Ascending aorta (tissue), 2 donors: ENCODE measurements at places on chromosomes 2 and 18. TPM values are rescaled to one million over a fixed set of nuclear protein-coding genes. Genes with fewer than 3 reads are reported as not detected.
A peak's percentile ranks its signal among the peaks of the same experiment; 100 is the strongest.

- no peaks in the 10 kb centered on the region for H3K4me1 ChIP-seq
- no peaks in the 10 kb centered on the region for H3K27me3 ChIP-seq
- H3K36me3 ChIP-seq, result no peaks in the 10 kb centered on the region
Observed at GRCh38 chr2:164934401-164935117, 20.8 kb downstream of the SLC38A11 start.

- H3K4me1 ChIP-seq, result no peaks in the 10 kb centered on the region
- no peak for DNase-seq
- H3K36me3 ChIP-seq, result no peaks in the 10 kb centered on the region
- no peak overlapping the region for H3K27ac ChIP-seq
Observed at GRCh38 chr2:162731917-162732804, 106.4 kb downstream of the KCNH7 start.

DNA sequence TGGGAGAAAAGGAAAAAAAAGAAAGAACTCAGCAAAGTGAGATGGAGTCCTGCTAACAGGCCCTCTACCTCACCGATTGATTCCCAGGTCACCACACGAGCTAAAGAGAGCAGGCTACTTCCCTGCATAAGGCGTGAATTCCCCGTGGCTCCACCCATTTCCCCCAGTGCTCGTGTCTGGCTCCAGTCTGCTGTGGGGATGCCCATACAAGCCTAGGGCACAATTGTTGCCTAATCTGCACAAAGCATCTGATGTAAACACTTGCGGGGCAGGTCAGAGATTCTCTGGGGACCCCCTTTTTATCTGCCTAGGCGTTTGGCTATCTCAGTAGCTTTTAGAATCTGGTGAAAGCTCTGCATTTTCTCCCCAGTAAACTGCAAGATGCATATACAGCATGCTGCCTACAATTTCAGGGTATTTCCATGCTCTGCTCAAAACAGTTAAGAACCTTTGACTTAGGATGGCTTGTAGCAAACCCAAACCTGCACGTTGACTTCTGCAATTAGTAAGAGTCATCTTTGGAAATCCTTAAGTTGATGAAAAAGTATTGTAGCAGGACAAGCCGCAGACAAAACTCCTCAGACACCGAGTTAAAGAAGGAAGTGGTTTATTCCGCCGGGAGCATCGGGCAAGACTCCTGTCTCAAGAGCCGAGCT, 34.8 kb downstream of the MYO3B start:
- no peaks in the 10 kb centered on the region for H3K27me3 ChIP-seq
- DNase-seq, result no peak
- H3K36me3 ChIP-seq, result no peaks in the 10 kb centered on the region
- no peaks in the 10 kb centered on the region for H3K4me1 ChIP-seq
- no peak overlapping the region for H3K27ac ChIP-seq
- no peak overlapping the region for H3K4me3 ChIP-seq

GRCh38 chr2:31945572-31945935, 65.3 kb downstream of the MEMO1 start:
- peaks cover 9% of the 10 kb centered on the region for H3K36me3 ChIP-seq
- no peak for DNase-seq
- H3K4me1 ChIP-seq, result no peaks in the 10 kb centered on the region
- no peaks in the 10 kb centered on the region for H3K27me3 ChIP-seq
- no peak overlapping the region for H3K27ac ChIP-seq
- H3K4me3 ChIP-seq, result no peak overlapping the region

DNA sequence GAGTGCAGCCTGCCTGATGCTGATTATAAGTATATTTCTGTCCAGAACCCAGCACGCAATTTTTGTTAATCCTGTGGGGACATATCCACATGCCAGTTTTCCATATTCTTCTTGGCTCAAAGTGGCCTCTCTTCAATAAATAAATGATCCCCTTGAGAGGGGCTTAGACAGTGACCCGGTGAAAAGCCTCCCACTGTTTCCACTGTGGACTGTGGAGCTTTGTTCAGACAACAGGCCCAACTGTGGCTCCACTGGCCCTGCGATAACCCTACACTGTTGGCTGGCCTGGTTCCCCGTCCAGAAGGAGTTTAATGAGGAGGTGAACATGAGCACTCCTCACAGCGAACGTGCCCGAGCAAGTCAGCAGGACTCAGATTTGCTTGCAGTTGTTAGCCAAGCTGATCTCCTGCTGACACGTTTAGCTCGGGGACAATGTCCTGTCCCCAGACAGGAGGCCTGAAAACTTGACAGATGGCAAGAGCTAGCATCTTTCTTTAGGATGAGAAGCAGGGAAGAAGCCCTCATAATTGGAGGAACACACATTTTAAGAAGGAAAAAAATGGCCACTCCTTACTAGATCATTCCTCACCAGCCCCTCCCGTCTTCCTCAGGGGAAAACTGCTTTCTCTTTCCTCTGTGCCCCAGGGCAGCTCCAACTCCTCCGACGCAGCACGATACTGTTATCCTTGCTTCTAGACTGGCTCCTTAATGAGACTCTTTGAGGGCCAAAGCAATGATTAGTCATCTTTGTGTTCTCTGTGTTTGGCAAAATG, 20.0 kb upstream of the MTCL1 start:
- no peaks in the 10 kb centered on the region for H3K4me1 ChIP-seq
- H3K36me3 ChIP-seq, result no peaks in the 10 kb centered on the region
- peak overlapping the region; percentile 12 for H3K4me3 ChIP-seq
- no peaks in the 10 kb centered on the region for H3K27me3 ChIP-seq
- DNase-seq, result no peak
- no peak overlapping the region for H3K27ac ChIP-seq

DNA sequence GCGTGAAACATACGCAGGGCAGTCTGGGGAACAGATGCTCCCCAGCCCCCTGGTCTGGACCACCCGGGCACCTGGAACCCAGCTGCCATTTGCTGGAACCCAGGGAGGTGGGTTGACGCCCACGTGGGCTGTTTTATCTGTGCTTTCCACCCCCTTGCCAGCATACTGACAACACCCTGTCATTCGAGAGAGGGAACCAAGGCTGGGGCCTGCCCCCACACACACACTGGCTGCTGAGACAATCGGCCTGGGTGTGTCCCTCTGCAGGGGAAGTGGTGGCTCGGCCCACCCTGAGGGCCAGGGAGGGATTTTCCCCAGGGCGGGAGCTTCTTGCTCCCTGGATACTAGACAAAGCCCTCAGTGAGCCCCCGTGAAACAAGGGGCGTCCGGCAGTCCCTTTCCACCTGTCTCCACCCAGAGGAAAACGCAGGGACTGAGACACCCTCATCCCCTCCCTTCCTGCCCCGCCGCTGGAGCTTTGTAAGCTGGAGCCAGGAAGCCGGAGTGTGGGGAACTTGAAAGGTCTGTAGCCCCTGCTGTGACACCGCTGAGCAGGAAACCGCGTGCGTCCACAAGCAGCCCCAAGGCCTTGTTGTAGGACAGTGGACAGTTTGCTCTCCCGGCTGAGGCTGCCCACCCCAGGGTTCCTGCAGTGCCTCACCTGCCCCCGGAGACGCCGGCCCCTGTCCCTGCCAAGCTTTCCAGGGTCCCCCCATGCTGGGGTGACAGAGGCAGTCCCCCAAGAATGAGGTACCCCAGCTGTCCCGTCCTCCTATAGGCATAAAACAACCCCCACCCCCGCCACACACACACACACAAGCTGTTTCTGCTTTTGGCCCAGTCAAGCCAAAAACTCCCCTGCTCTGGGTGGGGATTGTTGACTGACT, 14.1 kb upstream of the KLF11 start:
- no peaks in the 10 kb centered on the region for H3K27me3 ChIP-seq
- no peaks in the 10 kb centered on the region for H3K4me1 ChIP-seq
- H3K27ac ChIP-seq, result peak overlapping the region; percentile 3
- H3K4me3 ChIP-seq, result no peak overlapping the region
- DNase-seq, result no peak

- no peaks in the 10 kb centered on the region for H3K36me3 ChIP-seq
- no peak for DNase-seq
- no peak overlapping the region for H3K4me3 ChIP-seq
Observed at GRCh38 chr2:218963601-218964000, 4.1 kb downstream of the CDK5R2 start.

GRCh38 chr2:27954771-27955383, 64.3 kb downstream of the BABAM2 start:
- peak; percentile 89 for DNase-seq
- H3K27ac ChIP-seq, result peak overlapping the region; percentile 71
- peaks cover 34% of the 10 kb centered on the region for H3K4me1 ChIP-seq
- H3K4me3 ChIP-seq, result no peak overlapping the region
- no peaks in the 10 kb centered on the region for H3K36me3 ChIP-seq

DNA sequence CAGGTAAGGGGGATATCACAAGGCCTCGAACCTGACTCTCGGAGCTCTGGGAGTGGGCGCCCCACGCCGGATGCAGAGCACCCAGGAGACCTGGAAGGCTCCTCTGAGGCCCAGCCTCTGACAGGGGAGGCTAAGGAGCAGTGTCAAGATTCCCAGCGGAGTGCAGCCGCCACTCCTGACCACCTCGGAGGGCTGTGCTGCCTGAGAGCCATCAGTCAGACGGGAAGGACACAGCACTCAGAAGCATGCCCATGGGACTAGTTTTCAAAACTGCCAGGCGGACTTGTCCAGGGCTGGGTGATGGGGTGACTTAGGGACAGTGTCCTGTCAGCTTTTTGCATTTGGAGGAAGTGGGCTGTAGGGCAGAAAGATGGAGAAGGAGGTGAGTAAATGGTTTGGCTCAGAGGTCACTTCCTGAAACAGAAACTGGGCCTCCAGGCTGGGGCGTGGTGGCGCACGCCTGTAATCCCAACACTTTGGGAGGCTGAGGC, 34.6 kb upstream of the B3GNT7 start:
- no peak overlapping the region for H3K4me3 ChIP-seq
- H3K27ac ChIP-seq, result no peak overlapping the region
- H3K36me3 ChIP-seq, result peaks cover 10% of the 10 kb centered on the region

GRCh38 chr18:49322765-49323490, 137.5 kb downstream of the DYM start:
- H3K4me1 ChIP-seq, result no peaks in the 10 kb centered on the region
- H3K4me3 ChIP-seq, result no peak overlapping the region
- DNase-seq, result no peak
- H3K27me3 ChIP-seq, result no peaks in the 10 kb centered on the region

GRCh38 chr2:30282721-30283120, 51.4 kb downstream of the LBH start:
- H3K27me3 ChIP-seq, result no peaks in the 10 kb centered on the region
- H3K4me1 ChIP-seq, result no peaks in the 10 kb centered on the region
- no peaks in the 10 kb centered on the region for H3K36me3 ChIP-seq
- H3K4me3 ChIP-seq, result no peak overlapping the region

DNA sequence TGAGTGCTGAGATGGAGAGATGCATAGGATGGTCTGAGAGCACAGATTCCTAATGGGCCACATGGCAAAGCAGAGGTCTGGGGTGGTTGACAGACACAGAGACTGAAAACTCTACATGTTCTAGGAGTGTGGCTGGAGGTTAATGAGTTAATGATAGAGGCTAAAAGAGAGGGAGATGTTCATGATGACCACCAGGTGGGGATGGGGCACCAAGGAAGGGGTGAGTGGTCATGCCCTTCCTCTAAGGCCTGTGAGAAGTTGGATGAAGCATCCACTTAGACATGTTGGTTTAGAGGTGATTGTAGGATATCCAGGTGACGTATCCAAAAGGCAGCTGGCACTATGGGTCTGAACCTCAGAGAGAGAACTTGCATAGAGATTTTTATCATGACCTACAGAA, 102.1 kb downstream of the LRP2 start:
- H3K36me3 ChIP-seq, result no peaks in the 10 kb centered on the region
- H3K4me1 ChIP-seq, result no peaks in the 10 kb centered on the region
- no peak overlapping the region for H3K4me3 ChIP-seq
- no peak for DNase-seq
- H3K27ac ChIP-seq, result no peak overlapping the region

- peak overlapping the region; percentile 17 for H3K4me3 ChIP-seq
- no peaks in the 10 kb centered on the region for H3K36me3 ChIP-seq
- no peak for DNase-seq
- H3K27me3 ChIP-seq, result no peaks in the 10 kb centered on the region
Observed at GRCh38 chr2:99710721-99711120, 220.9 kb upstream of the REV1 start.

UGT1A6 gene
- 10.6 TPM for total RNA-seq

OR6B2 gene
- total RNA-seq, result not detected

TXNDC2 gene
- not detected for total RNA-seq

ITPRIPL1 gene
- total RNA-seq, result 14.5 TPM

KRTCAP3 gene
- not detected for total RNA-seq
